ENCODE measurements at places on chromosomes 12 and 14. TPM values are rescaled to one million over a fixed set of nuclear protein-coding genes. Genes with fewer than 3 reads are reported as not detected.

DACT1 gene
- 435 TPM for total RNA-seq

BCL11B gene
- total RNA-seq: 27.0 TPM

SERPINA12 gene
- total RNA-seq: not detected

KRT6C gene
- not detected for total RNA-seq

FSCB gene
- total RNA-seq: not detected

CD69 gene
- total RNA-seq: 0.62 TPM

GDF3 gene
- total RNA-seq: not detected

PPFIA2 gene
- 237 TPM for total RNA-seq

All from occipital lobe (tissue), 3 donors.